ENCODE measurements at places on chromosomes 6 and 20.

GRCh38 chr20:8293750-8294149, 161.7 kb downstream of the PLCB1 start:
- DNase-seq = no peak

- no peak for DNase-seq
Measured at GRCh38 chr20:49916146-49917002, 1.0 kb upstream of the SPATA2 start.

DNA sequence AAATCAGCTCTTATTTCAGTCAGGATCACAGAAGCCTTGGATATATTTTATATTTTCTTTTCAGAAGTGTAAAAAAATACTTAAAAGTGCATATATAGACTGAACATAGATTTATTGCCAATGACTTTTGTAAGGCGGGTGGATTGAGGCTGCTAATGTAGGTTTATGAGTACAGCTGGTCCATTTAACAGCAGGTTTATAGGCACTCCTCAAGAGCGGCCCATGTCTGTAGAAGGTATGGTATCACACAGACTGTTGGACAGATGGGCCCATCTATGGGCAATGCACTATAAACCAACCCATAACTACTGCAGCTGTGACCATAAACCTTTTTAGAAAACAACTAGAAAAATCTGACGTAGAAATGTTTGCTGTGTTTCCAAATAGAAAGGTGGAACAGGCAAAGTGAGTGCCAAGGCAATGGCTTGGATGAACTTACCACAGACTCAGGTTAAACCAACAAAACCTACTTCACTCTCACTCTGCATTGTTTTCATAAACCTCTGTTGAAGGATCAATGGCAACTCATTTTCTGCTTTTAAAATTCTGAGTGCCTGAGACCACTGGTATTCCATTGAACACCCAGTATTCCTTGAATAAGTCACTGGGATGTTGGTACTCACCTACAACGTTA, 170.6 kb upstream of the EYA4 start:
- no peak for DNase-seq

- no peak for DNase-seq
Measured at GRCh38 chr6:87724983-87725811, 23.2 kb upstream of the AKIRIN2 start.

GRCh38 chr6:38057994-38058393, 238.5 kb downstream of the ZFAND3 start:
- no peak for DNase-seq

DNA sequence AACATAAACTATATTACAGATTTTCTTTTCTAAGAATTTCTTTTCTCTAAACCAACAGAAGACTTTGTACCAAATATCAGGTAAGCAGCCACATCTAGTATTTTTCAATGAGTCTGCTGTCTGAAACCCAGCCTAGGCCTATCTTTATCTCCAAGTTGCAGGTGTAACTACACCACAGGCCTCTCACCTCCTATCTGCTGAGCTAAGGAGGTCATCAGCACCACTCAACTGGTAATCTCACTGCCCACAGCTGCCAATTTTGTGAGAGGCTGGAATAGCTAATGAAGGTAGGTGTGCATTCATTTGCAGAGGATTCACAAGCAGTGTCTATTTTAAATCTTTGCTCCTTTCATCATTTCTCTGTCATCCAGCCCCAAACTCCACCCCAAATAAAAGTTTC, 584.8 kb downstream of the HDGFL1 start:
- no peak for DNase-seq

- DNase-seq = no peak
Measured at GRCh38 chr6:100633096-100633777, 168.5 kb upstream of the SIM1 start.

DNA sequence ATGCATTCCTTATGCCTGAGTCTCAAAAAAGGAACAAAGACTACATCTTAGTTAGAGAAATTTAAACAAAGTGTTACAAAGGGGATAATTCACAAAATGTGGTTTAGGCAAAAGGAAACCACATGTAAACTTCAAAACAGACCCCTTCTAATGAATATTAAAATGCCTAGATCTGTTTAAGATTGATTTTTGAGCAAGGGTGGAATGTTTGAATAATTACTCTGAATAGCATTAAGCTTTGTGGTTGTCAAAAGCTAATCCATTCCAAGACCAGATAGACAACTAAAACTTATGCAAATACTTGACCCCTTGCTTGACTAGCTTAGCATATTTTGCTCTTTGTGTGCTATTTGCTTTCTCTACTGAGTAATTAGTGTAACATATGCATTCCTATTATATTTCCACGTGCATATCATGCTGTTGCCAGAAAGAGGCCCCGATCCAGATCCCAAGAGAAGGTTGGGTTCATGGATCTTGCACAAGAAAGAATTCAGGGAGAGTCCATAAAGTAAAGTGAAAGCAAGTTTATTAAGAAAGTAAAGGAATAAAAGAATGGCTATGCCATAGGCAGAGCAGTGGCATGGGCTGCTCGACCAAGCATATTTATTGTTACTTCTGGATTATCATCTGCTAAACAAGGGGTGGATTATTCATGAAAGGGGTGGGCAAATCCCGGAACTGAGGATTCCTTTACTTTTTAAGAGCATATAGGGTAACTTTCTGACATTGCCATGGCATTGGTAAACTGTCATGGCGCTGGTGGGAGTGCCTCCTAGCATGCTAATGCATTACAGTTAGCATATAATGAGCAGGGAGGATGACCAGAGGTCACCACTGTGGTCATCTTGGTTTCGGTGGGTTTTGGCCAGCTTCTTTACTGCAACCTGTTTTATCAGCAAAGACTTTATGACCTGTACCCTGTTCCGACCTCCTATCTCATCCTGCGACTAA, 1193.4 kb upstream of the EYS start:
- no peak for DNase-seq

DNA sequence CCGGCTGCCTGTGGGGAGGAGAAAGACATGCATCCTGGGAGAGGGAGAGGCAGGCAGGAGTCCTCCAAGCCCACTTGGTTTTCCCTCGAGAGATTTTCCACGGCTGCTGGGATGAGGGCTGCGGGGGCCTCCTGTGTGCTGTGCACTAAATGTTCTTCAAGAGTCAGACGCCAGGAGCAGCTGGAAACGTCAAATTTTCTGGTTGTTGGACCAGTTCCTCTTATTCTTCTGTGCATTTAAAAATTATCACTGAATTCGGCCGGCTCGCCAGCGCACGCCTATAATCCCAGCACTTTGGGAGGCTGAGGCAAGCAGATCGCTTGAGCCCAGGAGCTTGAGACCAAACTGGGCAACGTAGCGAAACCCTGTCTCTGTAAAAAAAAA, 32.8 kb upstream of the NTSR1 start:
- no peak for DNase-seq

GRCh38 chr6:33673851-33674250, 37.6 kb downstream of the UQCC2 start:
- no peak for DNase-seq

- no peak for DNase-seq
Measured at GRCh38 chr20:37878835-37879599, 23.9 kb upstream of the VSTM2L start.

DNA sequence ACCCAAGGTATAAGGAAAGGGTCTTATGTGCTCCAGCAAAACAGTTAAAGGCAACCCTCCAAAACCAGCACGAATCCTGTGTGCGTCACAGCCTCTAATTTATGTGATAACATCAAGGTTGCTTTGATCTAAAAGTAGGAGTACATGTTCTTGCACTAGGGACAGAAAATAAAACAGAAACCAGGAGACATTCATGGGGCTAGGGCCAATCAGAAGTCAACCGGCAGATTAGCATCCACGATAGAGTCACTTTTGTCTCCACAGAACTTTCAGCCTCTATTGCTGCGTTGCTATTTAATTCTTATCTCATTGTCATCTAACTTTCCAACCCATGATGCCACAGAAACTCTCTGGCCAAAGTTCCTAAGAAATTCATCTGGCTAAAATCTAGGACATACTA, 178.8 kb upstream of the PTCHD4 start:
- no peak for DNase-seq

GRCh38 chr20:6711951-6712649, 55.4 kb upstream of the BMP2 start:
- DNase-seq = no peak

DNA sequence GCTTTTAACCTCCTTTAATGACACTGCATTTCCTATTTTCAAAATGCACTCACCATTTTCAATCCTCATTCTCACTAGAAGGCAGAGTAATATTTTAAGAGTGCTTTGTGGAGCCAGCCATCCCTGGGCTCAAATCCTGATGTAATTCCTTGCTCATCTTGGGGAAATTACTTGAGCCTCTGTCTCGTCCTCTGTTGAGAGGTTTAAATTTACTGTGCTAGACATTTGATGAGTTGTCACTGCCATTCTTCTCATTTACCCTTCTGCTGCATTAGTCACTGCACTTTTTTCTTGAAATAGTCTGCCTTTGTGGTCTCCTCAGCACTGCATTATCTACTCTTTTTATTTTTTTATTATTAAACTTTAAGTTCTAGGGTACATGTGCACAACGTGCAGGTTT, 150.0 kb upstream of the HDDC2 start:
- DNase-seq = no peak

GRCh38 chr6:120077489-120077888, 727.9 kb upstream of the MAN1A1 start:
- DNase-seq = no peak

- DNase-seq = no peak
Measured at GRCh38 chr6:68497927-68498326, 137.2 kb upstream of the ADGRB3 start.

- no peak for DNase-seq
Measured at GRCh38 chr6:30799210-30799609, 54.9 kb upstream of the IER3 start.

DNA sequence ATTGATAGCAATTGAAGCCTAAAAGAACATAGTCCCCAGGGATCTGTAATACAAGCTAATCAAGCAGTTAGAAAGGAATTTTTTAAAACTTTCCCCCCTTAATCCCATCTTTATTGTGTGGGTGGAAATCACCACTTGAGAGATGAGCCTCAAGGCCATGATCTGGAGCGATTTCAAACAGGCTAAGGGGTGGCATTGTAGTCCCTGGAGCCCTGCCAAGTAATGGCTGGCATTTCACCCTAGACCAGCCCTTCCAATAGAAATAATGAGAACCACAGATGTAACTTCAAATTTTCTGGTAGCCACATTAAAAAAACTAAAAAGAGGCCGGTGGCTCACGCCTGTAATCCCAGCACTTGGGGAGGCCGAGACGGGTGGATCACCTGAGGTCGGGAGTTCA, 46.9 kb downstream of the PRDM1 start:
- DNase-seq = no peak

DNA sequence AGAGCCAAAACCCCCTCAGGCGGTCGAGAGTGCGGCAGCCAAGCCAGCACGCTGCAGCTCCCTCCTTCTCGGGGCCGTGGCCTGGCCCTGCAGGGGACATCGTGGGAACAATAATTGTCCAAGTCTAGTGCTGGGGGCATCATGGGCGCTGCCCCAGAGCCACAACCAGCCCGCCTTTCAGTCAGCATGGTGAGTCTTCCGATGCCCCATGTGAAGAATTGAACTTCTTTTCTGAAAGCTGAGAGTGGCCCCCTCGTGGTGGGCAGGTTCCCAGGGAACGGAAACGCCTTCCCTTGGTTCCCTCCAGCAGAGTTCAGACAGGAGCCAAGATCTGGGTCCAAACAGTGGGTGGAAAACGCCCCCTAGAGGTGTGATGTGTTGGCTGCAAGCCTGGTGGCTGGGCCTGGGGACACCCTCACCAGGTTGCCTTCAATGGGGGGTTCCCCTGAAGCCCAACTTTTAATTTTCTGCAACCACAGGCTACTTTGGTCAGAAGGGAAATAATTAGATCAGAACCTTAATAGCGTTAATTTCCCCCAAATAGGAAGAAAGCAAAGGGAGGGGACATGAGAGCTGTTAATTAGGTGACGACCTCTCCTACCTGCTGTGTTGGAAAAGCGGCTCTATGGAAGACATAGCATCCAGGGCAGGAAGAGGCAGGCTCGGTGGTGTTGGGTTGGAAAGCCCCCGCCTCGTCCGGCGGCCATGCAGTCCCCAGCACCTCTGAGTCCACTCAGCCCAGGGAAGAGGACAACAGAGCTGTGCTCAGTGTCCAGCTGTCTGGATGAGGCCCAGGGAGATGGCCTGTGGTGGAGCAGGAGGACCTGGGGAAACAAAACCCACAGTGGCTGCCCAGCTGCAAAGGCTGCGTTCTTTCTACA, 4.7 kb upstream of the MRGBP start:
- DNase-seq = peak; percentile 58

DNA sequence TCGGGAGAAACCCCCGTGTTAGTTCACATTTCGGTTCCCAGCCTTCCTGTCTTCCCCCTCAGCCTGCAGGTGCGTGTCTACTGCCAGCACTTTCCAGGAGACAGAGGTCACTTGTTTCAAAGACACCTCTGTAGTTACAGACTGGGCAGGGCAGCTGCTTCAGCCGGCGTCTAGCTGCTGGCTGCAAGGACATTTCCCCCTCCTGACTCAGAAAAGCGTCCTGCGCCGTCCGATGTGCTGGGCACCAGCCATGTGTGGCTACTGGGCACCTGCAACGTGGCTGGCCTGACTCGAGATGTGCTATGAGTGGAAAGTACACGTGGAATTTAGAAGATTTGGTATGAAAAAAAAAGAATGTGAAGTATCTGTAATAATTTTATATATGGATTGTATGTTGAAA, 37.6 kb downstream of the RRBP1 start:
- no peak for DNase-seq

DNA sequence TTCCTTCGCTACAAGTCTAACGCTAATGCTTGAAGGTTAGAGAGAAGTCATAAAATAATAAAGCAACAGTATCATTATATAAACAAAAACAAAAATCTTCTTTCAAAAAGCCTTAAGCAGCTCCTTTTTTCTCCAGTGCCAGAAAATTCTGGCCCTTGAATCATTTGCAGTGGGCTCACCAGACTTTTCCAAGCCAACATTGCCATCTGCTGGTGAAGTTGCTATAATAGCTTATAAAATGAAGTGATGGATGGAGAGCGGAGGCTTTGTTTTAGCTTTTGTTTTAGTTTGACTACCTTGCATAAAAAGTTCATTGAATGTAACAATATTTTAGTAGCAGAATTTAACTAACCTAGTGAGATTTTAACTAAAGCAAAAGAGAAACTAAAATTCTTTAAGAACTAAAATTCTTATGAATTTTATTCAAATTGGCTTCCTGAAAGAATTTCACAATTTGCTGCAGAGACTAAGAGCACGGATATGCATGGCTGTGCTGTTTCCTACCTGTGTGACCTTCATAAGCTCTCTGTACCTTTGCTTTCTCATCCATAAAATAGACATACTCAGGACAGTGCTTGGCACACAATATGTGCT, 44.8 kb upstream of the SLC2A12 start:
- DNase-seq = peak; percentile 42

DNA sequence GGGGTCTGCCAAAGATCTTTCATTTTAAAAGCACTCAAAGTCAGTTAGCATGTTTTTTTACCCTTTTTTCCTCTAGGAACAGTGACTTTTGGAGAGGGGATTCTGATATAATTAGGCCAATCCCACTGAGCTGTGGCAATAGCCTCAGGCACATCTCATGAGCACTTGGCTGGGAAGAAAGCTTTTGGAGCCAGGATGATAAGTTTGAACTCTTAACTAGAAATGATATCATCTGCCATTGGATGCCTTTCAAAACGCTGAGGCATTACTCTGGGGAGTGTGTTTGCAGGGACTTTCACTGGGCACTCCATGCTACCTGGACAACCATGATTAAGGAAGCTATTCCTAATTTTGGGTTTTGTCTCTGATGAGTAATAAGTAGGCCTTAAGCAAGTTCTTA, 3.7 kb downstream of the SCGN start:
- DNase-seq = no peak

Data from central memory CD4-positive, alpha-beta T cell (primary cell).